ENCODE measurements at places on chromosomes 7 and 10. TPM values are rescaled to one million over a fixed set of nuclear protein-coding genes. Genes with fewer than 3 reads are reported as not detected.
A peak's percentile ranks its signal among the peaks of the same experiment; 100 is the strongest.

DNA sequence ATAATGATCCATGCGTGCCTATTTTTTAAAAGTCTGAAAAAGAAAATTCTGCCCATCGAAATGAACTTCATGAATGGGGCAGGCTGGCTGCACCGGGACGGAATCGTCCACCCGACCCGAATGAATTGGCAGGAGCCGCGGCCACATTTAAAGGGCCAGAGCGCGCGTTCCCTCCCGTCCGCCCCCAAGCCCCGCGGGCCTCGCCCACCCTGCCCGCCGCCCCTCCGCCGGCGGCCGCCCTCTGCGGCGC lies 319 bp upstream of the GATA3 start:
- no peak for DNase-seq

DNA sequence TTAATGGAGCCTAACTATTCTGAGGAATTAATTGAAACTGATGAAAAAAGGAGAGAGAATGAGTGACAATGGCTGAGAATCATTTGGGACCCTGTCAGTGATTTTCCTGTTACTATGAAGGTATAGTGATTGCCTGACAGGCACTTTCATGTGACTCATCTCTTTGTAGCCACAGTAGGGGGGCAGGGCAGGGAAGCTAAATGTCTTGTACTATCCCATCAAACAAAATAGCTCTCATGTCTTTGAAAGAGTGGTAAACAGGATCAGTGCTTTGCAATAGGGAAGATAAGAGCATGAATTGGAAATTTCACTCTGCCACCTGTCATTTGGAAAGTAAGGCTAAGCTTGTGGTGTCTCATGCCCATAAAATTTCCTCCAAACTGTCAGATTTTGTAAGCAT lies 94.5 kb upstream of the GSDME start:
- DNase-seq: peak; percentile 79

- DNase-seq: peak; percentile 36
Observed at GRCh38 chr10:133318494-133319127, 9.9 kb downstream of the ZNF511 start.

DNA sequence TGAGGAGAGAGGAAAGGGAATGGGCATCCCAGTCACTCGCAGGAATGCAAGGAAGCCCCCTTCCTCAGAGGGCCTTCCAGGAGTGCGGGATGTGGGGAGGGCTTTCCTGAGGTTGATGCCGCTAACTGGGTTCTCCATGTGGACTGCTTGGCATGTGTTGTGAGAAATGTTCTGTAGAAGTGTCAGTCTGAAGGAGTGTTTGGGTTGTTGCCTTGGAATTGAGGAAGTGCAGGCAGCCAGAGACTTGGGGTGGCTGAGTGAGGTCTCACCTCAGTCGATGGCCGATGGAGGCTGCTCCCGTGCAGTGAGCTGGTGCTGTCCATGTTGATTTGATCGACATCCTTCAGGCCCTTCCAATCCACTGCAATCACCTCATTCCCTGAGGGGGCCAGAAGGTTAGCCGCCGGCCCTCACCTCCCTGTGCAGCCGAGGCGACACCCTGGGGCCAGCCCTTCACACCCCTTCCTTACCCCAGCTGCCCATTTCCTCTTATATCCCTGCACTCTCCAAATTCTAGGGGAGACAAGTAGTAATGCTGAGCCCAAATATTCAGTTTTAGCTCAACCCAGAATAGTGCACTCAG lies 2.7 kb downstream of the FAM131B start:
- DNase-seq: no peak

DNA sequence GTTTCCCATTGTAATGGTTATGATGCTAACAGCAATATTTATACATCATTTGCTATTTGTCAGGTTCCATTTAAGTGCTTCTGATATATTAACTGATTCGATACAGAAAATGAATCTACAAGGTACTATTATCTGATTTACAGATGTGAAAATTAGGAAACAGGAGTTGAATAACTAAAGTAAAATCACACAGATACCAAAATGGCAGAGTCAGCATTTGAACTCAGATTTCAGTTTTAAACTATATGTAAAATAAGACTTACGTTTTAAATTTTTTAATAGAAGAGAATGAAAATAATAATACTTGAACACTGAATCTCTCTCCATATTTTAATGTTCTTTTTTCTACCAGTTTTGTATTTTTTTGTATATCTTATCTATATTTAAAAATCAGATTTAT lies 313.2 kb downstream of the MDFIC start:
- no peak for DNase-seq

DNA sequence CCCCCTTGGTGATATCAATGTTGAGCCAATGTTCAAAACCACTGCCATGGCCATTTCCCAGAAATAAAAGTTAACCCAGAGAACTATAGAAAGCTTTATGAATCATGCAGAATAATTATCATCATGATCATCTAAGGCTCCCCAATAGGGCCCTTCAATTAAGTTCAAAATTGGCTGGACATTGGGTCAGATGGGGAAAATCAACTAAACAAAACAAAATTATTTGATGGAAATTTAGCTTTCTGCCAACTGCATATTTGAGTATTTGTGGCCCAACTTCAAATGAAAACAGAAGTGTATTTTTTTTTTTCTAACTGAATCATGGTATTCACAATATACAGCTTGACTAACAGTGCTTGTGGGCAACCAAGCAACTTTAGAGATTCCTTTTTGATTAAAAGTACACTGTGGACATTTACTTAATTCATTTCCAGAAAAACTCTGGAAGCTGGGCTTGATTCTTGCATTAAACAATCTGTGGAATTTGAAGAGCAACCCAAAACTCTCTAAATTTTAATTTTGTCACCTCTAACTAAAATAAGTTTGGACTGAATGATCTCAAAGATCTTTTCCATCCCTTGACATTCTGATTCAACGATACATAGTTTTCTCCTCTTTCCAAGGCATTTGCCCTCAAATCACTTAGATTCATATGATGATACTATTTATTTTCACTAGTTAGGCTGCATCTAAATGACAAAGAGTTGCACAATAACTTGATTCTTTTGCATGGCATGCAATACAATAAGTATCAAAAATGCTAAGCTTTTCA lies 203.2 kb downstream of the AHR start:
- peak; percentile 34 for DNase-seq

DNA sequence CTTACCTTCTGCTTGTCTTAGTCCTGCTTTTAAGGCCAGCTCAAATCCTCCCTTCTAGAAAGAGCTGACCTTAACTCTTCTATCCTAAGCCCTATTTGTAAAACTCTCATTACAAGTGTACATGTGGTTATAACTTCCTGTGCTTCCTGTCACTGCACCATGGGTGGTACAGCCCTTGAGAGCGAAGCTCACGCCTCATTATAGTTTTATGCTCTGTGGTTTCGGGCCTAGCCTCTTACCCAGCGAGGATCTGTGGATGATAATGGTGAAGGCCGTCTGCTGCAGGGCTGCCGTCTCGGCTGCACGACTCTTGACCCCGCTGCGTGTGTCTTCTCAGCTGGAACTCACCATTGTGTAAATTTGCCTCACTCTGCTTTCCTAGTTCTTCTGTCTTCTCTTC lies 74.6 kb downstream of the CUL1 start:
- DNase-seq: no peak

DNA sequence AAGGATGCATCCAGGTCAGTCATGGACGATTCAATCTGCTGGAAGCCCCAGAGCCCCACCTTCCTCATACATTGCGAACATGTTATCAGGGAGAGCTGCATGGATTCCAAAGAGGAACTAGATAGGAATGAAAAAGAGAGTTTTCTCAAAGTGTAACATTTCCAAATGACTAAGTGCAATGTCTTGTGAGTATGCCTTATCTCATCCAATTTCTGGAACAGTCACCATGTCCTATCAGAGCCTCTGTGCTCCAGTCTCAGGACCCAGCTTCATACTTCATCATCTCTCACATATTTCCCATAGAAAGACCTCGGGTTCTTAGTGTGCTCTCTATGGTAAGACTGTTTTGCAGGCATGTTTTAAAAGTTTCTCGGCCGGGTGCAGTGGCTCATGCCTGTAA lies 26.8 kb downstream of the ZC3HC1 start:
- peak; percentile 68 for DNase-seq

GRCh38 chr7:84669177-84669732 lies 474.7 kb upstream of the SEMA3A start:
- no peak for DNase-seq

DNA sequence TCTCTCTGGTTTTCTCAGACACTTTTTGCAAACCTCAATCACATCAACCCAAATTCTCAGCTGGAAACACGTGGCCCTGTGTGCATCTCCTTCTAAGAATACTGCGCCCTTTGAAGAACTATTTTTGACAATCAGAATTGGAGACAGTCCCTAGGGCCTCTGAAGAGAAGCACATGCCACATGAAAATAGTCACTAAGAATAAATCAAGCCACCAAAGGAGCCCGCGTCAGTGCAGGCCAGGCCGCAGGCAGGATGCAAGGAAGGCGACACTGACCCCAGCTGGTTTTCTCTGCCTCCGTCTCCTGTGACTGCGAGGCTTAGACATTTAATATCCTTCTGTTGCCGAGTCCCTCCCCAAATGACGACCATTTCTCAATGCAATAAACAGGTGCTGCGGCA lies 88.0 kb upstream of the ADAM12 start:
- no peak for DNase-seq

DNA sequence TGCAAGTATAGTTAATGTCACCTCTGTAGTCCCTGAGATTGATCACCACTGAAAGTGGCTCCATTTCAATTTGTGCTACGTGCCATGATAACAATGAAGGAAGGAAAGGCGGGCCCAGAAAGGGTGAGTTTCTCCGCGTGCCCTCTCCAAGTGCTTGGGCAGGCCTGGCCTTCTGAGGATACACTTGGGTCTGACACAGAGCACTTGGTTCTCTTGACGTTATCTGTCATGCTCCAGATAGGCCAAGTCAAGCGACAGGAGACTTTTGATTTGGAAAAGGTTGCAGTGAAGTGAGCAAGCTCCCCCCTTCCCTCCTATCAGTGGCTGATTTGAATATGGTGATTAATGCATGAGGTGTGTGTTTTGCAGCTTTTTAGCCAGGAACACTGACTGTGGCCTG lies 160.9 kb upstream of the INSYN2A start:
- DNase-seq: no peak

The TFR2 gene
- polyA plus RNA-seq: 0.50 TPM

The PRKG1 gene
- polyA plus RNA-seq: 3.5 TPM
